CD4-positive, alpha-beta T cell (primary cell): ENCODE measurements at places on chromosomes 5 and 9. TPM values are rescaled to one million over a fixed set of nuclear protein-coding genes. Genes with fewer than 3 reads are reported as not detected.

GRCh38 chr5:27810458-27810857 is 772.1 kb upstream of the CDH9 start:
- H3K27me3 ChIP-seq, result no peaks in the 10 kb centered on the region
- H3K4me1 ChIP-seq, result no peaks in the 10 kb centered on the region
- no peak overlapping the region for H3K4me3 ChIP-seq
- no peak for DNase-seq
- no peak overlapping the region for H3K27ac ChIP-seq

The FOXD4L6 gene
- total RNA-seq, result not detected

DNA sequence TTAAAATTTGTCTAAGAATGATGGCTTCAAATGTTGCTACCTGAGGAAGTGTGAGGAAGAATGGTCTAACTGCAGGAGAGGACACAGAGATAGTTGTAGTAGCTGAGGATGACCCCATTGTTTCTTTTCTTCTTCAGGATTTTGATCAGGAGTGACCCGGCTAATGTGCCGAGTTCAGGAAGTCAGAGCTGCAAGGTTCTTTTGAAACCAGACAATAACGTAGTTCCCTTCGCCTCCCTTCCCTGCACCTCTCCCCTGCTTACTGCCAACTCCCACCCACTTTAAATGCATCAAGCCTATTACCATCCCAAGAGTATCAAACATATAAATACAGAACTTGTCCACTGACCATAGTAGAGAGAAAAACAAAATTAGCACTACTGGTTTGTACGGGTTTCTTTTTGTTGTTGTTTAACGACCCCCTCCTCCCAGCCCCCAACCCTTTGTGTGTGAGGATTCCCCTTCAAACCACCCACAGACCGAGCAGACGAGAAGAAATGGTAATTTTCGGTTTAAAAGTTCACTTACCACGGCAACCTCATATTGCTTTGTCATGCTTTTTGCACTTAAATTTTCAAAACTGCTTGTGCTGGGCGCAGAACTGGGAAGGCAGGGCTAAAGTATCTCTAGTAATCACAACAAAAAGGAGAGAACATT is 23.5 kb upstream of the ELAVL2 start:
- peaks cover 12% of the 10 kb centered on the region for H3K27me3 ChIP-seq
- no peak for DNase-seq
- H3K27ac ChIP-seq, result no peak overlapping the region
- no peak overlapping the region for H3K4me3 ChIP-seq
- H3K4me1 ChIP-seq, result no peaks in the 10 kb centered on the region

- H3K4me3 ChIP-seq, result no peak overlapping the region
- no peak overlapping the region for H3K27ac ChIP-seq
- no peaks in the 10 kb centered on the region for H3K27me3 ChIP-seq
- H3K4me1 ChIP-seq, result peaks cover 15% of the 10 kb centered on the region
Observed at GRCh38 chr9:105246656-105247173, 2.3 kb downstream of the SLC44A1 start.
